ENCODE measurements at places on chromosomes 4 and X.

DNA sequence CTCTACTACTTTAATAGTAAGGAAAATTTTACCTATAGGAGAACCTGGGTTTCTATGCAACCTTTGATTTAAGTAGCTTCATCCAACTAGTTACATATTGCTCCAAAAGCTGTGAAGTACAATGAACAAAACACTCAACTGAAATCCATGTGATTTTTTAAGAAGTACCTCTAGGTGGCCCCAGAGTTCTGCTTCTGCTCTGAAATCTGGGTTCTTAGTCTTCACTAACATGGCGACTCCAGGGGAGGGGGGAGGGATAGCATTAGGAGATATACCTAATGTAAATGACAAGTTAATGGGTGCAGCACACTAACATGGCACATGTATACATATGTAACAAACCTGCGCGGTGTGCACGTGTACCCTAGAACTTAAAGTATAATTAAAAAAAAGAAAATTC, 73.4 kb upstream of the MAGEB2 start:
- ATAC-seq, result no peak

DNA sequence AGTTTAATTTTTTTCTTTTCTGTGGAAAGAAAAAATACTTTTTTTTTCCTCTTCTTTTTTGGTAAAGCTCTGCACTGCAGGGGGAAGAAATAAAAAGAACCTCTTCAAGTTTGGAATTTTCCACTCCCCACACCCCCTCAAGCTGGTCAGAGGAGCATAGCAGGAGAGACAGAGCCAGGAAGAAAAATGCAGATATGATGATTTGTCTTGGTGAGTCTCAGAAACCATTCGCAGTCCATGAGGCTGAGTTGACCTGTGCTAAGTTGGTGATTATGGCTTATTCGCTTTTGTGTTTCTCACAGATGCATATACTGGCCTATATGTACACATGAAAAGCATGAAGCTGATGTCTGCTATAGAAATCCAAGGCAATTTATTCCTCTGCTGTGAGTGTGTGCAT, 205.9 kb downstream of the LDB2 start:
- ATAC-seq, result no peak

DNA sequence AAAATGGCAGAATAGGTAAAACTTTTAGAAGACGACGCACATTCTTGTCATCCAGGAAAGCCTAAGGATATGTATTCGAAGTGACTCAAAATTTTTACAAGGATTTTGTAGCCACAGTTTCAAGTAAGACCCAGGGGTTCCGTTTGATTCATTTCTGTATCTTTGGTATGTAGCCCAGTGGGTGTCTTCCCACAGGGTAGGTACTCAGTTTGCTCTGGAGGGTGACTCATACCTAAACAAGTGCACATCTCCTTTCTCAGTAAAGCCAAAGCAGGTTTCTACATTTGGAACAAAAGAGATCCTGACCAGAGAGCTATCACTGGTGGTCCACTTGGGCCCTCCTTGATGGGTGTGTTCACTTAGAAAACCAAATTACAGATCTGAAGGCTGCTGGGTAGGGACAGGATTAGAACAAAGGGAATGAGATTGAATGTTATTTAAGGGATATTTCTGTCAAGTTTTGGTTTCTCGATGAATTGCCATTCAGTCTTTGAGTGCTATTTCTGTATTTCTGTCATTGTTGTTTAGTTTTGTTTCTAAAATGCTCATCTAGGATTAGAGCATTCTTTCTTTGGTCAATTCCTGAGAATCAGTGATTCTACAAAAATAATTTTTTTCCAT, 56.1 kb downstream of the PLS3 start:
- no peak for ATAC-seq

GRCh38 chr4:128384091-128384520, 96.5 kb upstream of the PGRMC2 start:
- ATAC-seq, result no peak

GRCh38 chr4:186190581-186191199, 677 bp upstream of the CYP4V2 start:
- ATAC-seq, result peak; percentile 18

DNA sequence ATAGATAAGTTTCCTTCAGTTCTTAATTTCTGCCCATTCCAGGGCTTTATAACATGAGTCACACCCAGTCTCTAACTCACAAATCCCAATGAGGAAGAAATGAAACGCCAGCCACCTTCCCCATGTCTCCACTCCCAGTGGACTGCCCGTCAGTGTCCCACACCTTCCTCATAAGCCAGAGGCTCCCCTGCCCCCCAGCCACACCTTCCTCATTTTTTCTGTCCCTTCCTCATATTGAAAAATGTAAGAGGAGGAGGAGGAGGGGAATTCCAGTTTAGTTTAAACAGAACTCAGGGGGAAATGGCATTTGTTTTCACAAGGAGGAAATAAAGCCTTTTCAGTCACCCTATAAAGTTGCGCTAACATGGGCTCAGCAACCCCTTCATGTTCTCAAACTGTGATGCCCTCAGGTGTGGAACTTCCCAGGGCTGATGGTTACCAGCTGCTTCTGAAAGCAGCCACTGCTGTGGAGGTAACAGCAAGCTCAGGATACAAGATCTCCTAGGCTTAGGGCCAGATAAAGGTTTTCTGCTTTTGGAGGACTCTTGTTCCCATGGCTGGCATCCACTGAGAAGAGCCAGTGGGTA, 97.8 kb downstream of the PARM1 start:
- no peak for ATAC-seq

- no peak for ATAC-seq
Measured at GRCh38 chr4:4182835-4183568, 43.7 kb downstream of the OTOP1 start.

- no peak for ATAC-seq
Measured at GRCh38 chr4:10622728-10623127, 61.8 kb downstream of the CLNK start.

GRCh38 chr4:33785843-33786242, 2458.5 kb downstream of the ARAP2 start:
- no peak for ATAC-seq

GRCh38 chr4:16893141-16893651, 5.2 kb downstream of the LDB2 start:
- no peak for ATAC-seq

DNA sequence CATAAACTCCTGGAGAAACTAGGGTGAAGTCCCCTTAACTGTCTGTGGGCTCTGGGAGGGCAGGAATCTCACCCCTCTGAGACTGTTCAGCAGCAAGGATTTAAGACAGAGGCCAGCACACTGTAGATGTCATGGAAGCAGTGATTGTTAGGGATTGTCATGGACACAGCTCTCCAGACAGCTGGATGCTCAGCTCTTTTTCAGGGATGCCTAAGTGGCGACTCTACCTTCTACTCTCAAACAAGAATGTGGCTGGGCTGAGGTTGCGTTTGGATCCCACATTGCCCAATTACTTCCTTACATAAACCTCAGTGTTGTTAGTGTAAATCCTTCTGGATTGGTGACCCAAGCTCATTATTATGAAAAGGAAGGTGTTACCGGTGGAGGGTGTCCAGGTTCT, 291.9 kb upstream of the VCX3A start:
- no peak for ATAC-seq

- no peak for ATAC-seq
Measured at GRCh38 chrX:114532111-114532805, 51.6 kb upstream of the HTR2C start.

DNA sequence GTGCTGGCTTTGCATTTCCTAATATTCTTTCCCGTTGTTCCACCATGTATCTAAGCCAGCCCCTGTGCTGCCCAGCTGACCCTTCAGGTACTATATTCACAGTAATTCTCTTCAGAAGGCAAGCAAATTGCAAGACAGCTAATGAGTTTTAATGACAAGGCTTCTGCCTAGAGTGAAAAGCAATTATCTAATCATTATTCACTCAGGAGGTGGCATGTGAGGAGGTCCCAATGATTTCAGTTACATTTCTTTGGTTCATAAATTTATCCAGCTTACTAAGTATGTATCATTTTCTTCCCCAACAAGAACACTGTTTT, 123.0 kb downstream of the RASGEF1B start:
- ATAC-seq, result no peak

DNA sequence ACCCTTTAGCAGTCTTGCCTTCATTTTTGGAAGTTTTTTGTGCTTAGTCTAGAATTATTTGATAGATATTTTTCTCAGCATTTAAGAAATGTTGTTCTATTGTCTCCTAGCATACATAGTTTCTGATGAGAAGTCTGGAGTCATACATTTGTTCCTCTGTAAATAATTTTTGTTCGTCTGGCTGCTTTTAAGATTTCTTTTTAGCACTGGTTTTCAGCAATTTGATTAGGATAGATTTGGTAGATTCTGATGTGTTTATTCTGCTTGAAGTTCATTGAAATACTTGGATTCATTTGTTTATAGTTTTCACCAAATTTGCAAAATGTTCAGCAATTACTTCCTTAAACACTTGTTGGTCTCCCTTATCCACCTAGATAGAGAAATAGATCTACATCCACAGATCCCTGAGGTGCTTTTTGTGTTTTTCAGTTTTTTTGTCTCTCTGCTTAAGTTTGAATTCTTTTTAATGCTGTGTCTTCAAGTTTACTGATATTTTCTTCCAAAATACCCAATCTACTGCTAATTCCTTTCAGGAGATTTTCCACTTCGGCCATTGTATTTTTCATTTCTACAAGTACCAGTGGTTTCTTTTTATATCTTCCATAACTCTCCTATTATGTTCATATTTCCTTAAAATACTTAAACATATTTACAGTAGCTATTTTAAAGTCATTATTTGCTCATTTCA, 64.9 kb downstream of the ABLIM2 start:
- ATAC-seq, result no peak

DNA sequence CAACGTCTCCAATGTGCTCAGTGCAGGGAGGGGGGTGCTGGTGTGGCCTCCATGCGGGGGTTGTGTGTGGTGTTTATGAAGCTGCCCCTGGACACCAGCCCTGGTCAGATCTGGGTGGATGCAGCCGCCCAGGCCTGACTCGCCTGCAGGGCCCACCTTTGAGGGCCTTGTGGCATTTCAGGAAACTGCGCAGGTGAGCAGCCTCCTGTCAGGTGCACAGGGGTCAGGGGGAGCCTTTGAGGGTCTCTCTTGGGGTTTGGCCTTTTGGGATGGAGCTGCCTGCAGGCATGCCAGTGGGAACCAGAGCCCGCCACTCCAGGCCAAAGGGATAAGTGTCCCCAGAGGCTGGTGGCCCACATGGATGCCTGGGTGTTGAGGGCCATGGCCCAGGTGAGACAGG, 45.4 kb downstream of the ADRA2C start:
- no peak for ATAC-seq

DNA sequence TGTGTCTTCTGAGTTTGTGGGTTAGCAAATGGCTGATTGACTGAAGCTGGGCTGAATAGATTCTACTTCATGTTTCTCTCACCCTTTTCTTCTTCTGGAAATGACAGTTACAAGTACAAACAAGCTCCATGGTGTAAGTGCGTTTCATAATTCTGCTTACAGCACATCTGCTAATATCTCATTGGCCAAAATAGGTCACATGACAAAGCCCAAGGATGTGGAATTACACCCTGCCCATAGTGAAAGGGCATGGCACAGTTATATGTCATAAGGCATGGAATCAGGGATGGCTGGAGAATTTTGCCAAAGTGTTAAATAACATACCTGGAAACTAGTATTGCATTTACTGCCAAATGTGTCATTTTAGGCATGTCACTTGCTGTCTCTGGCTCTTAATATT, 327.2 kb downstream of the NKX6-1 start:
- ATAC-seq, result no peak

- no peak for ATAC-seq
Measured at GRCh38 chr4:151930372-151930771, 169.6 kb upstream of the GATB start.

- no peak for ATAC-seq
Measured at GRCh38 chrX:115946059-115946458, 224.5 kb upstream of the AGTR2 start.

GRCh38 chrX:8289523-8289922, 118.5 kb upstream of the VCX2 start:
- ATAC-seq, result no peak

GRCh38 chr4:3366893-3367775, 74.3 kb downstream of the RGS12 start:
- ATAC-seq, result no peak

- ATAC-seq, result no peak
Measured at GRCh38 chr4:5992171-5992827, 25.9 kb downstream of the C4orf50 start.

DNA sequence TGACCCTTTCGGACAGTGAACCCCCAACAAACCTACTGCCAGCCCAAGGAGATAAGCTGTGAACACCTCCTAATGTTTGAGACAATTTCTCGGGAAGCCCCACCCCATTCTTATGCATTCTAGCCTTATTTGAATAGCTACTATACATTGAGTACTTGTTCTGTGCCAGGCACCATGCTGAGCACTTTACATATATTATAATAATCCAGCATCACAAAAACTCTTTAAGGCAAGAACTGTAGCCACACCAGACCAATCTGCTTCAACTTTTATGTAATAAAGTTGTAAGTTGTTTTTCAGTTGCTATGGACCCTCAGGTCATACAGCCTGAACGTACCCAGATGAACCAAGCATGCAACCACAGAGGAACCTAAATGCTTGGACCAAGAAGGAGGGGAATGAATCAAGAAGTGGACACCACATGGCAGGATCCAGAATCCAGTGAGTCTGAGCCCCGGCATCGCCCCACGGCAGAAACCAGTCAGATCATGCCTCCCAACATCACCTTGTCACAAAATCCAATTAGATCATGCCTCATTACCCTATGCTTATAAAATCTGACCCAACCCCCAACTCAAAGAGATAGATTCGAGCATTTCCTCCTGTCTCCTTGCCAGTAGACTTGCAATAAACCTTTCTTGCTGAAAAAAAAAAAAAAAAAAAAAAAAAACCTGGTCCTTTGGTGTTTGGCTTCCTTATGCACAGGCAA, 225.0 kb downstream of the QDPR start:
- no peak for ATAC-seq

- ATAC-seq, result no peak
Measured at GRCh38 chrX:130615941-130616340, 214.2 kb downstream of the RBMX2 start.

DNA sequence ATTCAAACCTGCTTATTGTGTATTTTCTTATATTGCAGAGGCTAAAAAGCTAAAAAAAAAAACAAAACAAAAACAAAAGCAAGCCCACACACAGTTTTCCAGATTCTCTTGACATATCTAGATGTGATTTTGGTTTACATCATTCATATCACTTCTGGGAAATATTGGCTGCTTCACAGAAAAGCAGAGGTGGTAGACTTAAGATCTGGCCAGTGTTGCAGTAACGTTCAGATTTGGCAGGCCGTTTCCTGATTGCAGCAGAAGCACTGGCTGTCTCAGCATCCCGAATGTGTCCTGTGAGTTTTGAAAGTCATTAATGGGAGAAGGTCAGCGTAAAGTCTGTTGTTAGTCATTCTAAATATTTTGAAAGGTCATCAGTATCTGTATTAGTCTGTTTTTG, 2062.0 kb downstream of the ARAP2 start:
- ATAC-seq, result no peak

- ATAC-seq, result no peak
Measured at GRCh38 chr4:17448689-17449088, 63.2 kb downstream of the QDPR start.

GRCh38 chr4:114136069-114136468, 156.6 kb upstream of the ARSJ start:
- no peak for ATAC-seq

DNA sequence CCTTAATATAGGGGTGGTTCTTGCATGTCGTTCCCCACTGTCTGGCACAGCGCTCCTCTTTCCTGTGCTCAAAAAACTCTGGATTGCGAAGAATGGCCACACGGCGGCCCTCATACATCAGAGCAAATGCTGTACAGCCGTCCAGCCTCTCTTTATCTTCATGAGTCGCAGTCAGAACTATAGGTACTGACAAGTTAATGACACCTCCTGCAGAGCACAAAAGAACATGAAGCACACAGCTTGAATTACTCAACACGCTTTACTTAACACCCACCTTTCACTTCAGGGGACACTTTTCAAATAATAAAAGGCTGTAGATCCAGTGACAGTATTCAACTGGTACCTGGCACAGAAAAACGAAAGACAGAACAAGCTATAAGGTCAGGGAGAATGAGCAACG, 65.3 kb downstream of the PAPSS1 start:
- ATAC-seq, result no peak

All from activated CD4-positive, CD25-positive, alpha-beta regulatory T cell treated with anti-CD3 and anti-CD28 coated beads, Interleukin-2, amount 50 U/mL, for 24 hours (primary cell).